Stimulated activated CD4-positive, alpha-beta T cell treated with anti-CD3 and anti-CD28 coated beads, TNF-alpha, amount 100 ng/mL, for 1 hour (primary cell): ENCODE measurements at places on chromosomes 11 and 22.

DNA sequence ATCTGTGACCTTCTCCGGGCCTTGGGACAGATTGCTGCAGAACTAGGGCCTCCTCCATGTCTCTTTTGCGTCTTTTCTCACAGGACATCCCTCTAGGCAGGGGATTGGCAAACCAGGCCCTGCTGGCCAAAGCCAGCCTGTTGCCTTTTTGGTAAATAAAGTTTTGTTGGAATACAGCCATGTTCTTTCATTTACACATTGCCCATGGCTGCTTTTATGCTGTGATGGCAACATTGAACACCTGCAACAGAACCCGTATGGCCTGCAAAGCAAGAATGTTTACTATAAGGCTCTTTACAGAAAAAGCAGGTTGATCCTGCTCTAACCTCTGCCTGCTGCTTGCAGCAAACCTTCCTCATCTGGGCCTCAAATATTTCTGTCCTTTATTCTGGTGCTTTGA lies 56.8 kb upstream of the B3GAT1 start:
- DNase-seq = no peak

GRCh38 chr22:43131773-43132501 lies 11.3 kb downstream of the MCAT start:
- DNase-seq = no peak

- DNase-seq = no peak
These were observed 60.0 kb downstream of the SPECC1L start for GRCh38 chr22:24330636-24331035.

GRCh38 chr11:72349616-72350218 lies 84.6 kb downstream of the CLPB start:
- DNase-seq = no peak

- no peak for DNase-seq
These were observed 384.7 kb downstream of the OPCML start for GRCh38 chr11:133147625-133148024.

GRCh38 chr22:45757068-45757467 lies 85.4 kb downstream of the ATXN10 start:
- no peak for DNase-seq

- no peak for DNase-seq
These were observed 261.4 kb downstream of the TBC1D22A start for GRCh38 chr22:47023871-47024270.

GRCh38 chr11:60699284-60699691 lies at the start of gene MS4A8:
Gene MS4A8 (plus strand): TSS chr11:60699612. CDS start chr11:60700861, 1,249 bp downstream.
- no peak for DNase-seq

DNA sequence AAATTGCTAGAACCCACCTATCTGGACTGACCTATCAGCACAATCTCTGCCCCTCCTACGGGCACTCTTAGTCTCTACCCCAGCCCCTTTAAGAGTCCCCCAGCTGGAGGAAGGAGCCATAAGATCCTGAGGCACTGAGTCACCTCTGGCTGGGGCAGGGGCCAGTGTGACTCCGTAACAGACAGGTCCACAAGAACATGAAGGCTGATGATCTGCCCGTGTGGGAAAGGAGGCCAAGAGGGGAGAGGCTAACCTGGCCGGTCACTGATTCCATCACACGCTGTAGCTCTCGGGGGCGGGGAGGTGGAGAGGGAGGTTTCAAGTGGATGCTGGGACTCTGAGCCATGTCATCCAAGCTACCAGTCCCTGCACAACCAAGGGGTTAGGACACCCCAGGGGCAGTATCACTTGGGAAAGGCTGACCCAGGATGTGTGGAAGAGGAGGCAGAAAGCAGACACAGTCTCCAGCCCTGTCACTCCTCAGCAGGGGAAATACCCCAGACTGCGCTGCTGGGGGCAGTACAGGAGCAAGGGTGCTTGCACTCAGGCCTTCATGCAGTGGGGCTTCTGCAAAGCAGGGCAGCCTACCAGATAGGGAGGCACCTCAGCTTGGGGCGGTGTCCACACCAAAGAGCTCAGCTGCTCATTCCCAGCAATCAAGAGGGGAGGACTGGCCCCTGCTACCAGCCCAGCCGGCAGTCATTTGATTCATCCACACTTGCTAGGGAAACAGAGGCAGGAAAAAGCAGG lies 22.3 kb downstream of the ARHGAP1 start:
- DNase-seq = no peak

DNA sequence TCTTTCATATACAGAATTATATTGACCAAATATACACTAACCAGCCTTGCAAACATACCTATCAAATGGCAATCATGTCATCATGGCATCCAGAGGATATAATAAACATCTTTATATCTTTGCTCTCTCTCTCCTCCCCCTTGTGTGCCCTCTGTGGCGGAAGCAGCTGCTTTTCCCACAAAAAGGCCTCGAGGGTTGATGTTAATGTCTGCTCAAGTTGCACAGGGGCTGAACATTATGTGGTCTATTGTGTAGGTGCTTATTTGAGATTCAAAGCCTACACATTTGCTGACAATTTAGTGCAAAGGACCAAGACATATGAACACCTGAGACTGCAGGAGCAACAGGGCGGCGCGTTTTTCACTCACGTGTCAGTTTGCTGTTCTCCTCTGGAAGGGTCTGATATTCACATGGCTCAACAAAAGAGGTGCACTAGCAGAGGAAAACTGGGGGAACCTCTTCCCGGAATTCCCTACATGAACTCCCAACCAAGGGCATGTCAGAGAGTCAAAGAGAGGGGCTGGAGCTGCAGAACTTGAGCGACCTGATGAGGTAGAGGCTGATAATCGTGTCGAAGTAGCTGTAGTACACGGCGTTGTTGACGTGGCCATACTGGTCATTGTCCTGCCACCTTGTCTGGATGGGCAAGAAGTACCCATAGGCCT lies 138.8 kb downstream of the RCN1 start:
- no peak for DNase-seq

GRCh38 chr11:10556590-10556989 lies 11.9 kb downstream of the LYVE1 start:
- no peak for DNase-seq

DNA sequence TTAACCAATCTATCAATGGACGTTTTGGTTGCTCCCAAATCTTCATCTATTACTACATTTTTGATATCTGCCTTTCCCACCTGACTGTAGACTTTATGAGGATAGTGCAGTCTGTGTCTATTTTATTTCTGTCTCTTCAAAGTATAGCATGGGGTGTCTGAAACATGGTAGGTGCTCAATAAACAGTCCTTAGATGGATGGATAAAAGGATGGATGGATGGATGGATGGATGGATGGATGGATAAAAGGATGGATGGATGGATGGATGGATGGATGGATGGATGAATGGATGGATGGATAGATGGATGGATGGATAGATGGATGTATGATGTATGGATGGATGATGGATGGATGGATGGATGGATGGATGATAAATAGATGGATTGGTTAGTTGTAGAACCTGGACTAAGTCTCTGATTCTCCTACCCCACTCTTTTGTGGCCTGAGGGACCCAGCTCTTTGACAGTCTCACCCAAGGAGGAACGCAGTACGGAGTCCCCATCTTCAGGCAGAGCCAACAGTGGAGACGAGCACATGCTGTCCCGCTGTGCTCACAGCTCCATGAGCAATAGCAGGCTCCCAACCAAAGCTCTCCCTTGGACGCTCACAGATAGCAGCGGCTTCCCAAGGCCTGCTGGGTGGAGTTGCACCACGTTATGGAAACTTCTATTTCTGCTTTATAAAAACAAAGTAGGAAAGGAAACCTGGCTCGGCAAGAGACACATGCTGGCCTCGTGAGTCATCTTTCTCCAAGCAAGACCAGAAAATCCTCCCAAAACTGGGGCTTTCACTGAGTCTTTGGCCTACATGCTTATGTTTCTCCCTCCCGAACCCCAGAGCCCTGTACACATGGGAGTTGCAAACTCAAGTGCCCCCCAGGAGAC lies 448.0 kb downstream of the MIAT start:
- DNase-seq = no peak

- DNase-seq = no peak
These were observed 8.1 kb downstream of the BCL9L start for GRCh38 chr11:118917481-118918127.

- DNase-seq = no peak
These were observed 3.4 kb downstream of the AGBL2 start for GRCh38 chr11:47711816-47712215.

DNA sequence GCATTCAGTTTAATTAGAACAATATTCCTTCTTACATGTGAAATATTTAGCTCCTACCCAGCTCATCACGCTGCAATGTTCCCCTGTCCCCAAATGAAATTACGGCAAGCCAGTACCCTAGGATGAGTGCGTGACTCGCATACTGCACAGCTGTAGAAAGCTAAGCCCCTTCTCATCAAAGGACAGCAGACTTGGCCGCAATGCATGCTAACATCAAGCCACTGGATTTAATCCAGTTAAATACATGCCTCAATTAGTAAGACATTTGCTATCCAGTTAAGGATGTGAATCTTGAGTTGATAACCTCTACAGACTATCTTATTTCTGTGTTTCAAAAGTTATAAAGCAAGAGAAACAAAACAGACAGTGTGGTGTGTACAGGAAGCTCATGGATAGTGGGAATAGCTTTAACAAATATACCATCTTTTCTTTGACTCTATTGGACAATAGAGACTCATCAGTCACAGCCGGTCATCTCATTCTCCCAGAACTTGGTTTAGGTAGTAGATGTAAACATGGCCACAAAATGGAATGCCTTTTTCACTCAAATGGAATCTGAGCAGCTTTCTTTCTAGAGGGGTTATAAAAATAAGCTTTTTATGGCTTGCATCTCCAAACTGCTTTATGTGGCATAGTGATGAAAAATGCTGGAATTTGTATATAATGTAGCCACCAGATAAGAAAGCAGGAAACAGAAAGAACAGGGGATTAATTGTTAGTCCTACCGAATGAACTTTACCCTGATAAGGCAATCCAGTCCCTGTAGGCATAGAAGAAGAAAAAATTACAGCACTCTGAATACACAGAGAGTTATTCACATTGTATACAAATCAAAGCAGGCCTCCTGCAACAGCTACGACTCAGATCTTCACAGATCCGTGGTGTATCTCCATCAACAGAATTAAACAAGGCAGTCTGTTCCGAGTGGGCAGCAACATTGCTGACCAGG lies 224.1 kb downstream of the CADM1 start:
- no peak for DNase-seq

GRCh38 chr11:130765951-130766649 lies 150.2 kb downstream of the SNX19 start:
- no peak for DNase-seq

DNA sequence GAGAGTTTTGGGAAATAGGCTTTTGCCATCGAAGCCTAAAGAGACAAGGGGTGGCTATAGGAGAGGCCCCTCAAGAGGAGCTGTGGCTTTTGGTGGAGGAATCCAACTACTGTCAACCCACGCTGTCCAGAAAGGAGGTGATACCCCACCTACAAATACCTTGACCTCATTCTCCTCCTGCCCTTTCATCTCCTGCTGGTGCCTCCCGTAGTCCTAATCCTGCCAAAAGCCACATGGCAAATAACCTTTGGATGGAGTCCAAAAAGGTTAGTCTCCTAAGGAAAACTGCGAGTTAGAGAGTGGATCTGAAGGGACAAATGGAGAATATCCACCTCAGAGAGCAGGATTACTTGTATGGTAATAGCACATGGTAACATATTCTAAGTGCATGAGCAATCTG lies 112.7 kb downstream of the PDE3B start:
- DNase-seq = no peak

DNA sequence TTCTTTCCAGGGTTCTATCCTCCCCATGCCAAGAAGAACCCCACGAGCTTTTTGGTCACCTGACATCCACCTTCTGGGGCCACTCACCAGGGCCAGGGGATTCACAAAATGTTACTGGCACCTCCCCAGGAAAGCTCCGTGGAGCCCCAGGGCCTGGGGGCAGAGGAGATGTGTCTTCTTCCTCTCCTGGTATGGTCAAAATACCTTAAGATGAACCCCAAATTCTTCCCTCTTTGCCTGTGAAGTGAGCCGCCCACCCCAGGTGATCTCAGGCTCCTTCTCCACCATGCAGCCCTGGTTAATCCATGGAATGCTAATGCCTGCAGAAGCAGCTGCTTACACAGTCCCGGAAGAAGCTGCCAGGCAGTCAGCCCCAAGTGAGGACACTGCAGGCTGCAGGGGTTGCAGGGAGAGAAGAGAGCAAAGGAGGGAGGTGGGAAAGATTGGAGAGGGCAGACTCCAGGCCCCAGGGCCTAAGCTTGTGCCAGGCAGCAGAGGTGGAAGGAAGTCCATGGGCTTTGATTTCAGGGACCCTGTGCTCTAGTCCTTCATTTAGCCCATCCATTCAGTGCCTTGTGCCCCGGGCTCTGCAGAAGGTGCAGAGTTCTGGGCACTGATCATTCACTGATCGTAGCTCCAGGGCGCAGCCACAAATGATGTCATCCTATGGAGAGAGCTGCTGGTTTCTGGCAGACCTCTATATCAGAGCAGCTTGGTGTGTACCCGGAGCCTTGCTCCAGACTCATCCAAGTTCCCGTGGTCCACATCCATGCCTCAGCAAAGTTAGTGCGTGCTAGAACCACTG lies 127.9 kb upstream of the NECTIN1 start:
- no peak for DNase-seq

GRCh38 chr11:132814410-132814809 lies 717.9 kb downstream of the OPCML start:
- DNase-seq = no peak

DNA sequence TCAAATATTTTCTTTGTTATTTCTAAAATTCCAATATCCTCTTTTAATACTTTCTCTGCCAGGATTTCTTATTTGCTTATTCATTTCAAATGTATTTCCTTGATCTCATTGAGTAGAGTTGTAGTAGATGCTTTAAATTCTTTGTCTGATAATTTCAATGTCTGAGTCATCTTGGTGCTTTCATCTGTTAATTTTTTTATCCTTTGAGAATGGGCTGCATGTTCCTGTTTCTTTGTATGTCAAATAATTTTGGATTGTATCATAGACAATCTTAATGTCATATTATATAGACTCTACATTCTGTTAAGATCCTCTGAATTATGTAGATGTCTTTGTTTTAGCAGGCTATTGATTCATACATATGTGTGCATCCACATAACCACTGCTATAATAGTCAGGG lies 57.5 kb downstream of the MYEOV start:
- DNase-seq = no peak

DNA sequence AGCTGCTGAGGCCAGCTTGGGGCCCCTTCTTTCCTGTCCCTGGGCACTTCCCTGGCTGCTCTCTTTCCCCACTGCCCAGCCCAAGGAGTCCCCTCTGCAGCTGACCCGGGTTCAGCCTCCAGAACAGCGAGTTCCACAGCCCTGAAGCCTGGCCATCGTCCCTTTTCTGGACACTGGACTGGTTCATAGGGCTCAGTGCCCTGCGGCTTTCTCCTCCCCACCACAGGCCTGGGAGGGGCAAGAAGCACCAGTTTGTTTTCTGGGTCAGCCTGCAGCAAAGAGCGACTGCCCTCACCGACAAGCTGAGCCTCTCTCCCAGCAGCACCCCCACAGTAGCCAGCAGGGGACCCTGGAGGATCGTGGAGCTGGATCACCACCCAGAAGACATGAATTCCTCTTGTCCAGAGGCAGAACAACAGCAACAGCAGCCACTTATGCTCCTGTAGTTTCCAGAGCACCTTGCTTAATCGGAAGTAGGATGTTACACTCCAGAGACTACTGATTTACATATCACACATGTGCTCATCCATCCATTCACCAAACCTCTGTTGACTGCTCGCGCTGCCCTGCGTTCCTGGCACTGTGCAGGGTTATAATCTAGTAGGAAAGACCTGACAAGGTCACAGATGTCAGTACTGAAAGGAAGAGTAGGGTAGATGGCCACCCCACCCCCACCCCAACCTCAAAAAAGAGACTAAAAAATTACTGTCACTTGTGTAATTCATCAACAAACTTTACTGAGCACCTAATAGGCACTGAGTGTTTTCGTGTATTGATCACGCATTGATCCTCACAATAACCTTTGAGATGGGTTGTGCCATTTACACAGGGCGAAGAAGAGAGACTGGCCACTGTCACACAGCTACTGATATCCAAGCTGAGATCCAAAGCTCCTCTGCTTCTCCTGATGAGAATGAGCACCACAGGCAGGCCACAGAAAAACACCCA lies 13.0 kb upstream of the CXCR5 start:
- no peak for DNase-seq
